Cortex of kidney (tissue), 1 donor: ENCODE measurements at places on chromosomes 11 and 22.

DNA sequence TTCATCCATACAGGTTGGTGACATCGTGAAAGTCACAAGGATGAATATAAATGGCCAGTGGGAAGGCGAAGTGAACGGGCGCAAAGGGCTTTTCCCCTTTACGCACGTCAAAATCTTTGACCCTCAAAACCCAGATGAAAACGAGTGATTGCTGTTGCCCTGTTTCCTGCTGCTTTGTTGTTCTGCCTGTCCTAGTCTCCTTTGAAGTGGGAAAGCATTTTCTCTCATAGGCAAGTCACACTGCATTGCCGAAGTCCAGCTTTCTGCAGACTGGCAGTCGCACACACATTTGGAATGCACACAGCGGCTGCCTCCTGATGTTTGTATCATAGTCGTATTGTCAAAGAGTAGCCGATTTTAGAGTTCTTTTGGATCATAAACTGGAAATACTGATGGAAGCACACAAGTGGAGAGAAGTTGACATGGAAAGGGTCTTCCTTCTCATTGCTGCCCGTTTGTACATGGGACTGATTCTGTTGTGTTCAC, 17.3 kb upstream of the AIFM3 start:
- DNase-seq, result no peak

GRCh38 chr11:67648140-67648795, 2.3 kb downstream of the ACY3 start:
- DNase-seq, result no peak

- no peak for DNase-seq
Measured at GRCh38 chr11:46345131-46345597, 2.1 kb upstream of the DGKZ start.

- DNase-seq, result no peak
Measured at GRCh38 chr11:127919206-127920000, 668.0 kb downstream of the ETS1 start.

- no peak for DNase-seq
Measured at GRCh38 chr11:92386577-92386976, 162.0 kb downstream of the FAT3 start.

DNA sequence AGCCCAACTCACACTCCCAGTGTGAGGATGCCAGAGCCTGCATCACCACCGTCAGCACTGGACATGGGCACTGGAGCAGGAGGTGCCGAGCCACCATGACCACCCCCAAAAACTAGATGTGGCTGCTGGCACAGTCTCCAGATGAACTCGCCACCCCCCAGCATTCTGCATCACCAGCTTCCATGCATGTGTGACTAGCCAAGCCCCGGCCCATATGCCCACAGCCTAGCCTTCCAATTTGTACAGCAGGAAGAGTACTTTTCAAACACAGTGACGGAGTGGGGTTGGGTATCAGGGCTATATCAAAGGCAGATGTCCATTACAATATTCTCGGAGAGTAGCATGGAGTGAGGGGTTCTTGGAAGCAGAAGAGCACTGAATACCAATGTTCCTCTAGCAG, 62.9 kb downstream of the SMCO4 start:
- DNase-seq, result no peak

- no peak for DNase-seq
Measured at GRCh38 chr11:115306689-115307088, 197.5 kb downstream of the CADM1 start.

DNA sequence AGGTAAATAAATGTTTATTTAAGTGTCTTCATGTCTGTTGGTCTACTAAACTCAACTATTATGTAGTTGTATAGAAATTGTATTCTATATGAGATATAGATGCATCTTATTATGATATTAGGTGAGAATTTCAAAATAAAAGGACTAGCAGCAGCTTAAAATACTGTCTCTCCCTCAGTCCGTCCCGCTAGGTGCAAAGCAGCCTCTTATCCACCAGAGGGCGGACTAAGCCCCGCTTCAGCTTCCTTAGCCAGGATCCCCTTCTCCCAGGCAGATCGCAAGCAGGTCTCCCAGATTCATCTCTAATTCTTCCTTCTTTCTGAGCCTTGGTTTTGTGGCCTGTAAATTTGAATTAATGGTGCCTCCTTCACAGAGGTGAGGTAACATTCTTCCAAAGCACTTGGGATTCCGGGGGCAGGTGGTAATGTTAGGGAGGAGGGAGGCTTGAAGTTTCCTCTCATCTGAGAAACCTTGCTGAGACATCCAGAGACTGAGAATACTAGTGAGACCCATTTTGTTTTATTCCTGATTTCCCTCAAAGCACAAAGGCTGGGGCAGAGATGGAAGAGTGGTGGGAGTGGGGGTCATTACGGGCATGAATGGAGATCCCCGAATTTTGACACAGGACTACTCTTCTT, 13.5 kb upstream of the INSC start:
- DNase-seq, result no peak

- no peak for DNase-seq
Measured at GRCh38 chr22:42927966-42928365, 70.9 kb upstream of the ARFGAP3 start.

DNA sequence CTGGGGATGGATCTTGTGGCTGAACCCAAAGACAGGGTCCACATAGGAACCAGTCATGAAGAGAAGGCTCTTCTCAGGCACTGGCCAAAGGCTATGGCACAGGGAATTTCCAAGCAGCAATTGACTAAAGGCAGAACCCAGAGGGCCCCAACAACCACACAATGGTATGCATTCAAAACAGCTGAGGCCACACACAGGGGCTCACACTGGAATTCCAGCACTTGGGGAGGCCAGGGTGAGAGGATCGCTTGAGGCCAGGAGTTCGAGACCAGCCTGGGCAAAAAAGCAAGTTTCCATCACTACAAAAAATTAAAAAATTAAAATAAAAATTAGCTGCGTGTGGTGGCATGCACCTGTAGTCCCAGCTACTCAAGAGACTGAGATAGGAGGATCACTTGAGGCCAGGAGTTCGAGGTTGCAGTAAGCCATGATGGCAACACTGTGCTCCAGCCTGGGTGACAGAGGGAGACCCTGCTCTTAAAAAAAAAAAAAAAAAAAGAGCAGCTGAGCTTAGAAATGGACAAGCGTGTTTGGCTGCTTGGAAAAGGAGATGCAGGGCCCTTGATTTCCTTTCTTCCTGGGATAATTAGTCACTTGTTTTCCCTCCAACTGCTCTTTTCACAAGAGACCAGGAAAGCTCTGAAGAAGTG, 44.6 kb downstream of the MYH9 start:
- no peak for DNase-seq

- DNase-seq, result no peak
Measured at GRCh38 chr11:125517116-125517770, 21.2 kb upstream of the FEZ1 start.

DNA sequence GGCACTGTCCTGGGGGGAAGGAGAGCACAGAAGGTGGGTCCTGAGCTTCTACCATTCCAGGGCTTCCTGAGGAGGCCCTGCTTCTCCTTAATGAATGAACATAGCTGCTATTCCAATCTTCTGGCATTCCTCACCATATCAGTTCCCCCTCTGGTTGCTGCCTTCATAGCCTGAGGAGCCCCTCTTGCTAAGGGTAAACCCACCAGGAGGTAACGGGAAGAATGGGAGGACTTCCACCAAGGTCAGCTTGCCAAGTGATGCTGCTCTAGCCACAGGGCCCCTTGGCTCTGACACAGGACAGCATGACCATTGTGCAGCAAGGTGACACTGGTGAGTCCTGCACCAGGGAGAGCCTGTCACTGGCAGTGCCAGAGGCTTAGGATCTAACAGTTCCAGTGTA, 1022.5 kb downstream of the TBC1D22A start:
- no peak for DNase-seq

GRCh38 chr11:63599211-63600122, 14.8 kb downstream of the PLAAT3 start:
- DNase-seq, result no peak

GRCh38 chr22:25702040-25702439, 39.9 kb upstream of the MYO18B start:
- DNase-seq, result no peak

GRCh38 chr11:95688501-95689222, 100.9 kb downstream of the FAM76B start:
- DNase-seq, result no peak

DNA sequence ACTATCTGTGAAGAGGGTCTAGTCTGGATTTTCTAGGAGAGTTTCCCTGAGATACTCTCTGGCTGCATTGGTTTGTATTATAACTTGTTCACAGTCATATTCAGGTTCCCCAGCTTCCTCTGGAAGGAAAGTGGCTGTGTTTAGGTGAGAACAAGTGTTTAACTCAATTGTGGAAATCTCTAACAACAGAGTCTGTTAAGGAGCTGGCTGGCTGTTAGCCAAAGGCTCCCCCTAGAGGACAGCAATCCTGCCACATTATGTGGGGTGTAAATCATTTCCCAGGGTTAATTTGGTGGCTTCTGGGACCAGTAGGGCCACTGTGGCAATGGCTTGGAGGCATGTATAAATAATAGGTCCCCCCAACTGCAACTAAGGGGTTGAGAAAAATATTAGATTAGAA, 18.4 kb downstream of the MS4A6E start:
- DNase-seq, result no peak

DNA sequence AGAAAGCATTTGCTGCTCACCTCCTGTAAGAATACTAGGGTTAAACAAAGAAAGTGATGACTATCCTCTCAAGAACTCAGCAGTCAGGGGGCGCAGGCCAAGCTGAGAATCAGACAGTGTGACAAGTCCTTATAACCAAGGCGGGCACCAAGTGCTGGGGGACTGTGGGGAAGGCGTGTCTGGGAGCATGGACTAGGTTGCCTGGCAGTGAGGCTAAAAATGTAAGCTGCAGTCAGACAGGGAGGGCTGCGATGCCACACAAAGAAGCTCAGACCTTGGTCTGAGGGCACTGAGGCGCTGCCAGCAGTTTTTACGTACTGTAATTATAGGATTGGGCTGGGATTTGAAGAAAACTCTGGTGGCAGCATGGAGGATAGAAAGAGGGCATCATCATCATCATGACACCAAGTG, 73.7 kb downstream of the FLI1 start:
- no peak for DNase-seq

- DNase-seq, result no peak
Measured at GRCh38 chr11:3840004-3840869, 522 bp downstream of the RHOG start.

DNA sequence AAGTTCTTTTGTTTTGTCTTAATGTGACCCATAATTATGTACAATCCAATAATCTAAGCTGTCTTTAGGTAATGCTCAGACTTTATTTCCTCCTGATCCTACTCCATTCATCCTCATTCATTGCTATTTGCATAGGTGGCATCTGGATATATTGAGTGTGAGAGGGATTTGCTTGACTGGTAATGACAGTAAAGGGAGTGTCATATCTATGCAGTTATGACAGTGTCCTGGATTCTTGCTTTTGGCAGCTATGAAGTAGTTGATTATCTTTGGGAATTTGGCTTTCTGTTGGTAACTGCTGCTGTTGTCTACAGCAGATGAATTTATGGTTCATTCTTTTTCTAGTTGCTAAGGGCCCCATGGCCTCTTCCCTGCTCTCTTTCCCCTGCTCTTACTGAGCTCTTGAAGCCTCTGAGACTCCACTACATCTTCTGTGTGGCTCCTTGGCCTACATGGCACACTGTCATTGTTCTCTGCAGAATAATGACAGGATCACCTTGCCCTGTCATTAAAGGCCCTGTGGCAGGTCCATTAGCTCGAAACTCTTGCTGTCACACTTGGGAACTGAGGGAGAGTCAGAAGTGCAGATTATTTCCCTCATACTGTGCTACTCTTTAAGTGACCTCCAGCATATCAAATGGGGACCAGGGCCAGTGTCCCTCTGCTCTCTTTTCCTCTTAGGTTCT, 20.1 kb upstream of the ACAT1 start:
- DNase-seq, result no peak

GRCh38 chr11:96054870-96055705, 131.2 kb upstream of the MTMR2 start:
- no peak for DNase-seq

DNA sequence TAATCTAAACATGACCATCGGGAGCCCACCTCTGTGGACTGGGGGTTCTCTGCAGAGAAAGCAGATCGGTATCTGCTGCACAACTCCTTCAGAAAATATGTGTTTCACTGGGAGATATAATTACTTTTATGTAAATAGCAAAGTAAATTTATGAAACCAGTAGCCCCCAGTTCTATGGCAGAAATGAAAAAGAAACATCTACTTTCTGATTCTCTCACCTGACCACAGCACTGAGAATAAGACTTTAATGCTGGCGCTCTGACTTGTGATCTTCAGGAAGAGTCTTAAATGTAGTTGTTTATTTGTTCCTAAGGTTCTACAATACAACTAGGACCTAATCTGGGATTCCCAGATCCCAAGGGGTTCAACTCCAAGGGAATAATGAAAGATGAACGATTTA, 518.0 kb downstream of the DLG2 start:
- no peak for DNase-seq

GRCh38 chr11:117180020-117180419, 1.5 kb downstream of the SIDT2 start:
- DNase-seq, result no peak

DNA sequence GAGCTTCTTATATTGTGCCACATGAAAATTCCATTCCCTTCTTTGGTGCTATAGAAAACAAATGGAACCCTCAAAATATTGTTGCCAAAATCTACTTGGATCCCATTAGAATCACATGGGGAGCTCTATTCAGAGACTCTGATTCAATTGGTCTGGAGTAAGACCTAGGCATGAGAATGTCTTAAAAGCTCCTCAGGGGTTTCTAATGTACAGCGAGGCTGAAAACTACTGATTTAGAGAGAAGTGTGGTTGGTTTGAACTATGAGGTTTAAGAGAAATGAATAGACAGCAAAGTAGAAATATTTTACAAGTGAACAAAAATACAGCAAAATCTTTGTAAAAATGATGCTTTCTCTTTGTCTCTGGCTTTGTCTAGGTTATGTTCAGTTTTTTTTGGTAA, 514.7 kb downstream of the CNTN5 start:
- no peak for DNase-seq

DNA sequence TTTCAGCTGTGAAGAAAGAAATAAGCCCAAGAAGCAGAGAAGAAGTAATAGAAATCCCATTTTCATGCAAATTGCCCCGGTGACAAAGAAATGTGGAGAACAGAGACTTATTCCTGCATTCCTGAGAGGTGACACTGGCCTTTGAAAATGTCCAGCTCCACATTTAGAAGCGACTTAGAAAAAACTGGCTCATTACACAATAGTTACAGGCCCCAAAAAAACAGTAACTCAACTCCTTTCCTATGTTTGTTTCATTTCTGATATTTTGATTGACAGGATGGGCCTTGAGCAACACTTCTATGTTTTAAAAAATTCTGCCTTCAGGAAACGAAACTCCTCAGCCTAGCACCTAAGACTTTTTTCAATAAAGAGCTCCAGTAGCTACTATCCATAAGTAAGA, 726.9 kb upstream of the TENM4 start:
- DNase-seq, result no peak

DNA sequence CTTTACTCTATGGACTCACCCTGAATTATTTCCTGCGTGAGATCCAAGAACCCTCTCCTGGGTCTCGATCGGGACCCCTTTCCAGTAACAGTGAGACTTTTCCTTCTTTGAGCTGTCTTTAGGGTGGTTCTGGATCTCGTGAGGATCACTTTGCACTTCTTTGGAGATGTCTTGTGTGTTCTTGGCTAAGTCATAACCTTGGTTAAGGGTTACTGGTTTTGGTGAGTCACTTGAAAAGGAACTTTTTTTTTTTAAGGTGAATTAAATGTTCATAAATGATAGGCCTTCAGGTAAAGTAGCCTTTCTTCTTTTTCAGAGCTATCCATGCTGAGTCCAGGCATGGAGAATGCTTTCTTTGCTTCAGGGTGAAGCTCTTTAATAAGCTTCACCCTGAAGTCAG, 19.4 kb upstream of the GSTP1 start:
- no peak for DNase-seq

- no peak for DNase-seq
Measured at GRCh38 chr11:132052904-132053303, 682.5 kb downstream of the NTM start.
